ENCODE measurements at places on chromosomes 1 and 21.

DNA sequence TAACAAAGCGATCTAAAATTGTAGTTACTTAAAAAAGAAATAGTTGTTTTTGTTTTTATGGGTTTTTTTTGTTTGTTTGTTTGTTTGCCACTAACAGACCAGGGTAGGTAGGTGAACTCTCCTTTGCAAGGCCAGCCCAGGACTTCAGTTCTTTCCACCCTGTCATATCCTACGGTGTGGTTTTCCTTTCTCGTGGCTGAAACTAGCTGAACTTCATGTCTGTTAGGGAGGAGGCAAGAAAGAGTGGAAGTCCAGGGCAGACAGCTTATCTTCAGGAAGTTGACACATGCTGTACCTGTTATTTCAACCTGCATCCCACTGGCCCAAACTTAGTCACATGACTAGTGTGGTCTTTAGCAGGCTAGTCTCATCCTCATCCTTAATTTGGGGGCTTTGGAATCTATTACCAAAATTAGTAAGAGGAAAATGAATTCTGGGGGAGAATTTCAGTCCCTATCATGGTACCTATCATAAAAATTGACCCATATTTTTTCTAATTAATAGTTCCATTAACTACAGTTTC, 62.9 kb upstream of the LRRC7 start:
- DNase-seq: no peak

DNA sequence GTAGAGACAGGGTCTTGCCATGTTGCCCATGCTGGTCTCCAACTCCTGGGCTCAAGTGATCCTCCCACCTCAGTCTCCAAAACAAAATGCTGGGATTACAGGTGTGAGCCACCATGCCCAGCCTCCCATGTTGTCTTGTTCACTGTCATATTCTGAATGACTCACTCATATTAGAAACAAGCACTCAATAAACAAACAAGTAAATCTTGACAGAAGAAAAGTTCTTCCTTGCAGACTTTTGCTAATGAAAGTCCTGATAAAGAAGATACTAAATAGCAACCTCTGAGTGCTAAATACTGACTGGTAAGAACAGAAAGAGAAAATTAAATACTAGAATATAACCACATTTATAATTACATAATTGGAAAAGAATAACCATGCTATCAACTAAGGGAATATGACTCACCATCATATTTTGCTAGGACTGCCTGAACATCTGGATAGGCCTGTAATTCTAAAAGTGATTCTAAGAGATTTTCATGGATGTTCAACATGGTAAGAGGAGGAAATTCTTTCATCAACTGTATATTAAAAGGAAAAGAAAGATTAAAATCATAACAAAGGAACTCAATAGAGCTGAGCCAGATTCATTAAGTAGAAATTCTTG, 37.3 kb downstream of the ST7L start:
- DNase-seq: no peak

DNA sequence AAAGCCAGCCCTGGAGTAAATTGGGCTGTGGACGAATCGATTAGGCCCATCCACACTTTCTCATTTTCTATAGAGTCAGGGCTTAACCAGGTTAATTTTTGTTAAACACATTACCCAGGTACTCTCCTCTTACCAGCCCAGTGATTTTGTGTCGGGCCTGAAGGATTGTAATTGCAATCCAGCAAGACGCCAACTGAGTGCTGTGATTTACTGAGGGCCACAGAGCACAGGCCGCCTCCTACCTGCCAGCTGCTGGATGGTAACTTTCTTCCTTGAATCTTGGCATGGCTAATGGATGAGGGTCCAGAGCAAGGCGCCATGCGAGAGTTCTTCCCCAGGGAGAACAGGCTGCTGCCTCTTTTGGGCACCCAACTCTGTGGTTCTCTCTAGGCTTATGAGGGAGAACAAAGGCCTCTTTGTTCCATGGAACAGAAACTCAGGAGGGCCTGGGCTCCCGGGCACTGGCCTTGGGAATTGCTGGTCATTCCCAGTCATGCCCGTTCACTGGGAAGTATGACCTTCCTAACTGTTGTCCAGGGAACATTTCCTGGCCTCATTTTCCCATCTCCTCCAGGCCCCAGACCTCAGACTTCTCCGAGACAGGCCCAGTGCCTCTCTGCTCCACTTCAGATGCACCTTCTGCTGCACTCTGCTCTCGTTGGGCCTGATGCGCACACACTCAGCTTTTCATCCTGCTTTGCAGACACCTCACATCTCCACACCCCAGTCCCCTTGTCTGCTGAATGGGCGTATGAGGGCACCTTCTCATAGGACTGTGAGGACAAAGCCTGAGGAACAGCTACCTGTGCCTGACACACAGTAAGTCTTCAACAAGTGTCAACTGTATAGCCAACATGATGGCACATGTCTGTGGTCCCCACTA, 57.3 kb downstream of the SYF2 start:
- no peak for DNase-seq

DNA sequence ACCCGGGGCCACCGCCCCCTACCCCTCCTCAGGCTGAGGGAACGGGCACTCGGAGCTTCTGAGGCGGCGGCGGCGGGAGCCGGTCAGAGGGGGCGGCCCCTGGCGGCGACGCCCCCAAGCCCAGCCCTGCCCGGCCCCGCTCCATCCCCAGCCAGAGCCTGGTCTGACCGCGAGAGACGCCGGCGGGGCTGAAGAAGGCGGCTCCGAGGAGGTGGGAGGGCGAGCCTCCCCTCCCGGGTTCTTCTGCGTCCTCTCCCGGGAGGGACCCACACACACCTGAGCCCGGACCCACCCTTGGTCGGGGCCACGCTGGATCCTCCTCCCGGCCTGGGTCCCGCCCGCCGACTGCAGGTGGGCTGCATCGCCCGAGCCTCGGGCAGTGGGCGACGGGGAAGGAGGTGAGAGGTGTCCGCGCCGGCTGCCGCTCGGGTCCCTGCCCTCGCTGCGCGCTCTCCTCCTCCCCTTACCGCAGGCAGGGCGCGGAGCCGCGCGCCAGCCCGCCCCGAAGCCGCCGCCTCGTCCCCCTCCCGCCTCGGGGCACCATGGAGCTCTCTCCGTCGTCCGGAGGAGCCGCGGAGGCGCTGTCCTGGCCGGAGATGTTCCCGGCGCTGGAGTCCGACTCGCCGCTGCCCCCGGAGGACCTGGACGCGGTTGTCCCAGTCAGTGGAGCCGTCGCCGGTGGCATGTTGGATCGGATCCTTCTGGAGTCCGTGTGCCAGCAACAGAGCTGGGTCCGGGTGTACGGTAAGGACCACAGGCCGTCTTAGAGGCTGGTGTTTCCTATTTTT, at the start of gene RASAL2:
RASAL2 (plus strand) TSS at position 154 of the 788 bp plus-strand sequence; CDS start at position 543, 389 bp downstream.
- DNase-seq: no peak

- DNase-seq: no peak
Measured at GRCh38 chr21:24395320-24395923, 1211.9 kb downstream of the MRPL39 start.

- no peak for DNase-seq
Measured at GRCh38 chr1:153040950-153041631, at the start of gene SPRR2D. TSS of gene SPRR2D (minus strand) at chr1:153041120. CDS start at chr1:153040346, 774 bp downstream.

- no peak for DNase-seq
Measured at GRCh38 chr1:46102769-46103476, 29.5 kb downstream of the PIK3R3 start.

- no peak for DNase-seq
Measured at GRCh38 chr1:201662646-201663045, 123.7 kb downstream of the NAV1 start.

DNA sequence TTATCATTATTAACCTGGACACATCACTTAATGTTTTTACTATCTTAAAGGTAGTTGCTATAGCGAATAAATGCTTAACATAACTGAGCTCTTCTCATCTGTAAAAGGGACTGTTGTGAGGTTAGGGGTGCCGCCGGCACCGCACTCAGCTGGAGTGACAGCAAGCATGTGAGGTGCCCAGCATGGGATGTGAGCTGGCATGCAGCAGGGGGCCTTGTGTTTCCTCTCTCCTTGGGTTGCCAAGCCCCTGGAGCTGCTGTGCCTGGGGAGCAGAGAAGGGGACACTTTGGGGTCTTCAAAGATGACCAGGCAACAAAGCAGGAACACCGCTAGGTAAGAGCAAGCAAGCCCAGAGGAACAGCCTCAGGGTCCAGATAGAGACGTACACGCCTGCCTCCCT, 2.1 kb upstream of the ZC3H12A start:
- DNase-seq: no peak

DNA sequence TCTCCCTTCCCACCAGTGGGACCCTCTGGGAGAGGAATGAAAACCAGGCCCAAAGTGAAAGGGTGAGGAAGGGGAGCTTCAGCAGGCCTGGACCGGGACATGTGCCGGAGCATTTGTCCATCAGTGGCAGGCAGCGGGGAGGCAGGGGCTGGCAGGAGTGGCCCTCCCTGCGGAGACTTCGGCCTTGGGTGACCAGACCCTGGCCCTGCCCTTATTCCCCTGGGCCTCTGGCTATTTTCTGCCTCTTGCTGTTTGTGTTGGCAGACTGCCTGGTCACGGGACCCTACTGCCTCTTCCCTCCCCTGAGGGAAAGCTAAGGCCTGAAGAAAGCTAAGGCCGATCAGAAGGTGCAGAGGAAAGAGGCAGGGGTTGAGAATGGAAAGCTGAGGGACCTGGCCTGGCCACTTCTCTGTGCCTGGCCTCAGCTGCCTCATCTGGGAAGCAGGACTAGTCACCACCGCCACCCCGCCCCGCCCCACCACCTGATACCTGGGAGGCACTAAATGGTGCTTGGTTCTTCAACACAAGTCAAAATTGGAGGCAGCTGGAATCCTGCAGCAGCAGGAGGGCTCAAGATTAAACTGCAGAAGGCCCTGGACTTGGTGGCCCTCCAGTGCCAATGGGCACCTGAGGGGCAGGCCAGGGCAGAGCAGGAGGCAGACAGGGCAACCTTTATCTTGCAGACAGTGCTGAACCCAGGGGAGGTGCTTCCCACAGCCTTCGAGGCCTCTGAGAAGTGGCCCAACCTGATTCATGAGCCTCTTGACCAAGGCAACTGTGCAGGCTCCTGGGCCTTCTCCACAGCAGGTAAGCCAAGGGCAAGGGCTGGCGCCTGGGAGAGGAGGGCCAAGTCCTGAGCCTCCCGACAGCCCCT, 7.9 kb downstream of the TINAGL1 start:
- DNase-seq: no peak

DNA sequence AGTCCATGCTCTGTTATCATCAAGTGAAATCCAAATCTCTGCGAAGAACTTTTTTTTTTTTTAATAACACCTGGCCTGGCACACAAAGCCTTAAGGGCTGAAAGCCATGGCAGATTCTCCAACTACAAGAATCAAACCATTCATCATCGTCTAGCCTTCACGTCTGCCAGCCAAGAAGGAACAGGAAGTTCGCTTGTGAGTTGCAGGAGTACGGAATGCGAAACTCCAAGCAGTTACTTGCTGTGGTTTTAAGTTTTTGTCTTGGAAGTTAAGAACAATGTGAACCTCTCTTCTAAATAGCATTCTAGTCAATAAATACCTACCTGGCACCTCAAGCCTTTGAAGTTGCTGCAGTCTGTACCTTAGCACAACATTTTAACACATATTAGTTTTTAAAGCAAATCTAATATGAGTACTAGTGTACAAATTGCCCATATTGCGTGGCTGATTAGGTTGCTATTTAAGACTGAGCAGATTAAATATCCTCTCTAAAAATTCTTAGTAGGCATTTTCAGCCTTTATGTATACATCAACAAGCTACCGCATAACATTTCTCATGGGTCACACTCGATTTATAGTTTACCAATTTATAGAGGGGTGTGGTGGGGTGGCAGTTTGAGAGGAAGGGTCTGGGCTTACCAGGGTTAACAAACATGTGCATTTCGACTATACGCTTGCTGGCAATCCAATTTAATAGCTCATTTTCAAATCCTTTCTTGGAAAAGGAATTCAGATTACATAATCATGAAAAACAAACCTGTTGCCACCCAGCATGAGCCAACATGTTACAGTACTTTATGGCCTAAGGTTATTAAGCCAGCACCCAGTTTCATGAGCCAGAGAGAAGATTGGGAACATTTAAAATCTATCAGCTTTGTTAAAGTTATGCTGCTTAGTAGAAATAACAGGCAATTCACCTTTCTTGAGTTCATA, 22.2 kb upstream of the PTPN14 start:
- DNase-seq: no peak

- no peak for DNase-seq
Measured at GRCh38 chr1:228457017-228457395, 30.2 kb upstream of the RNF187 start.

DNA sequence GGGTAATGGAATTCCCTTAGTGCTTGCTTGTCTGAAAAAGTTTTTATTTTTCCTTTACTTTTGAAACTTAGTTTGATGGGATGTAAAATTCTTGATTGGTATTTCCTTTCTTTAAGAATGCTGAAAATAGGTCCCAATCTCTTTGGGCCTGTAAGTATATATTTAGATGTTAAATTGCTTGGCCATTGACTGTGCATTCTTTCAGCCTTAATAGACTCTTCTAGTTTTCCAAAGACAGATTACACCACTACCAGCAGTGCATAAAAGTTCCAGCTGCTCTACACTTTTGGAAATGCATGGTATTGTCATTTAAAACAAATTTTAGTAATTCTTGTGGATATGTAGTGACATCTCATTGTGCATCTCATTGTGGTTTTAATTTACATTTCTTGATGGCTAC, 464.8 kb upstream of the USP24 start:
- no peak for DNase-seq

DNA sequence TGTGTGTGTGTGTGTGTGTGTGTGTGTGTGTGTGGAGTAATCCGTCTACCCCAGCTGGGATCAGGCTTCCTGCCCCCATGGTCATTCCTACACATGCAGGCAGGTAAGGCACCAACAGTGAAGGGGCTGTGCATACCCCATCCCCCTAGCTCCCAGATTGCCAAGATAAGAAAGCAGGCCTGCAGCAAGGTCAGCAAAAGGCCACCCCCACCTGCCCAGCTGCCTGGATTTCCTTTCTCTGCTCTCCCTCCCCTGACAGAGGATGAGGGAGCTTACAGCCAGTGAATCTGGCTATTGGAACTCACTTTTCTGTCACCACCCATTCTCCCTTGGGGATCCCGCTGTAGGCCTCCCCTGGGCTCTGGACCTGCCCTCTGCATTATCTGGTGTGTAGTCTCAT, 7.9 kb downstream of the ALX3 start:
- no peak for DNase-seq

- DNase-seq: no peak
Measured at GRCh38 chr1:40185951-40186864, 25.0 kb downstream of the RLF start.

GRCh38 chr1:26582053-26582835, 52.7 kb downstream of the RPS6KA1 start:
- no peak for DNase-seq

GRCh38 chr1:17883662-17884395, 128.7 kb downstream of the ACTL8 start:
- no peak for DNase-seq

DNA sequence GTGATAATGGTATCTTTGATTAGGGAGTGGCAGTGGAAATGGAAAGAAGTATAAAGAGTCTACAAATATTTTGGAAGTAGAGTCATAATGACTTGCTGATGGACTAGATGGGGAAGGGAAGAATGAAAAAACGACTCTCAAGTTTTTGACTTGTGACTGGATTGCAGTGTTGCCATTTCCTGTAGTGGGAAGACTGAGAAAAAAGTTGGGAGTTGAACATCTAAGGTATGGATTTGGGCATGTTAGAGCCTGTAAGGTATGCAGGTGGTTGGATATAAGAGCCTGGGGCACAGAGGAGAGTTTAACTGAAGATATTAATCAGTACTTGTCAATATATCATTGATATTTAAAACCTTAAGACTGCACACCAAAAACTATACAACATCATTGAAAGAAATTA, 19.4 kb downstream of the DNM3 start:
- no peak for DNase-seq
